ENCODE measurements at places on chromosomes 12 and 14.

GRCh38 chr12:122435186-122435585 lies 12.7 kb upstream of the CLIP1 start:
- DNase-seq: no peak

DNA sequence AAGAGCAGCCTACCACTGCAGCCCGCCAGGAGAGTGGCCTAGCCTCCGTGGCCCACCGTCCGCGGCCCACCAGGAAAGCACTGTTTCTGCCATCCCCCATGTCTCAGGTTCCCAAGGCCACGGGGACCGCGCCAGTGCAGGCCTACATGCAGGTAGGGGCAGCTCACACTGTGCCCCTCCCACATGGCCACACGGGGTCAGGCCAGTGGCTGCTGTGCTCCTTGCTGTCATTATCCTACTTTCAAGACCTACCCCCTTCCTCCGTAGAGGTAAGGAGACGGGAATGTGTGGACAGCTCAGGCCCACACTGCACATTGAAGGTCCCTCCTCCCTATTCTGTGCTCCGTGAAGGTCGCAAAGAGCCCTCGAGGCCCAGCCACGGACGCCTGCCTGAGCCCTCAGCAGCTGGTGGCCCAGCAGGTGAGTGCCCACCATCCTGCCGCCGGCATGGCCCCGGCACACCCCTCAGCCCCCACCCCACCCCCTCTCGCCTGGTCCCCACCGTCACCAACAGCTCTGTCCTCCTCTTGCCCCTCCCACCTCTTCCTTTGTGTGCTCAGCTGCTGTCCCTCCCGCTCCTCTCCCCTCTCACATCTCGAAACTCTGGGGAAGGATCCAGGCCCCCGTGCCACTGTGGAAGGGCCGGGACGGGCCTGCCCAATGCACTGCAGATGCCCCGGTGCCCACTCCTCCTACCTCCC lies 10.0 kb downstream of the DDX51 start:
- DNase-seq: no peak

- no peak for DNase-seq
These were observed 53.5 kb downstream of the ETV6 start for GRCh38 chr12:11702959-11703358.

GRCh38 chr12:120534203-120534702 lies at the start of gene RNF10:
Gene RNF10, plus strand, starts transcription at chr12:120534356. Its CDS starts 456 bp downstream, at chr12:120534812.
- DNase-seq: peak; percentile 80

GRCh38 chr12:117679776-117680175 lies 289.0 kb downstream of the KSR2 start:
- no peak for DNase-seq

GRCh38 chr14:71698673-71699072 lies 233.6 kb upstream of the RGS6 start:
- DNase-seq: no peak

GRCh38 chr12:30251546-30251945 lies 444.1 kb downstream of the IPO8 start:
- DNase-seq: no peak

DNA sequence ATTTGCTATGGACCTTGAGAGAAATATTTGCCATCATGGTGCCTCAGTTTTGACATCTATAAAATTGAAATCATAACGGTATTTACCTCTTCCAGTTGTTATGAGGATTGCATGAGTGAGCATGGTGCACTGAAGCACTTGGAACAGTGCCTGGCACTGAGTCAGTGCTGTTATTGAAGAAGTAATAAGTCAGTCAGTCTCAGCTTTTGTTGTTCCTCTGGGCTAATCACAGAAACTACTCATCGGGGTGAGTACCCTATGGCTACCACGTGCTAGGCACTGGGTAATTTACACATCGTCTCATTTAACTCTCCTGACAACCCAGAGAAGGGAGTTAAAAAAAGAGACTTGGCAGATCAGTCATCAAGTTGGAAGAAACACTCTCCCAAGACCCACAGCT lies 159.5 kb upstream of the NRXN3 start:
- DNase-seq: no peak

GRCh38 chr14:81331229-81332021 lies 68.7 kb downstream of the STON2 start:
- DNase-seq: no peak

DNA sequence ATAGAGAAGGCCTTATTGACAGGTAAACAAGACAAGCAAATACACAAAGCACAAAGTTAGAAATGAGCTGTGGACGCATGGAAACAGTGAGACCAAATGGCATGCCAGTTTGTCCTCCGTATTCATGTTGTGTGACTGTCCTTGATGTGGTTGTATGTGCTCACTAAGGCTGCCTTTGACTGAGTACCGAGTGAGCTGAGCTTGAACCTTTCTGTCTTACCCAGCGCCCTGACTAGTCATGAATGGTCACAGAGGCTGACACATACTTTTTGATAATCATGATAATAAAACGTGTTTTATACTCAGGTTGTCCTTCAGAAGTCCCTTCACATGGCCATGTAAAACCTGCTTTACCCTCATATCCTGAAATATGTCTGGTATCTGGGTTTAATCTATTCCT lies 553 bp upstream of the CATSPERB start:
- DNase-seq: no peak

DNA sequence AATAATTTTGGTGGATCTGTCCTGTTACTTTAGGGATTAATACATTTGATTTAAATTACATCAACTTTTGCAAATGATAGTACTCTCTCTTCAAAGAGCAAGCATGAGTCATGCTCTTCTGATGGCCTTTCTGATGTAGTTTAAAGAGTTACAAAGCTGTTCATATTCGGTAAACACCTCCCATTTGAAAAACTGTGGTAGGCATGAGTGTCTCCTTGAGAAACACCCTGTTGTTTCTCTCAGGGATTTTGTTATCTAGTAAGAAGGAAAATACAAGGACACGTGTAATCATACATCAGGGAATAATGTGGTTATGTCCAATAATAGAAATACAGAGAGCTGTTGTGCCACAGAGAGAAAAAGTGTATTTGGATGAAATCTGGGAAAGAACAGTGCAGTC lies 53.3 kb upstream of the E2F7 start:
- DNase-seq: no peak
